ENCODE measurements at places on chromosomes 2 and 18.

- DNase-seq = no peak
Measured at GRCh38 chr2:217419055-217419671, 559.3 kb upstream of the TNP1 start.

DNA sequence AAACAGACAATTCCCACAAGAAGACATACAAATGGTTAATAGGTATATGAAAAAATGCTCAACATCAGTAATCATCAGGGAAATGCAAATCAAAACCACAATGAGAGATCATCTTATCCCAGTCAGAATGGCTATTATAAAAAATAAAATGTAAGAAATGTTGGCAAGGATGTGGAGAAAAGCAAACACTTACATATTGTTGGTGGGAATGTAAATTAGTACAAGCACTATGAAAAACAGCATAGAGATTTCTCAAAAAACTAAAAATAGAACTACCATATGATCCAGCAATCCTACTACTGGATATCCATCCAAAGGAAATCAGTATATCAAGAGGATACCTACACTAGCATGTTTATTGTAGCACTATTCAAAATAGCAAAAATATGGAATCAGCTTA is 186.6 kb downstream of the NOL4 start:
- DNase-seq = no peak

- DNase-seq = no peak
Measured at GRCh38 chr2:1736045-1736444, 8.3 kb downstream of the PXDN start.

DNA sequence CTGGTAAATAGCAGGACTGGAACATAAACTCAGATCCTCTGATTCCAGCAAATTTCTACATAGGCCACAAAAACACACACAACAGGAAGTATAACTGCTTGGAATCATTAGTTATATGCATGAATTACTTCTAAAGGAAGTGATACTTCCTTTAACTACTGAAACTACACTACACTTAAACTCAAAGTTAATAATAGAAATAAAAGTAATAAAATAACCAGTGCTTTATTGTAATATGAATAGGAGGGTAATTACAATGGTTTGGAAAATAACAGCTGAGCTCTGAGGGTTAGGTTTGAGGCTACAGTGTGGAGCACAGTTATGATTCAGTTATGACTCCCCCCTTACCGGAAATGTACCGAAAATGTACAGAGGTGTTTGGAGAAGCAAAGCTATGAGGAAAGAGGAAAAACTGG is 18.5 kb upstream of the POLI start:
- no peak for DNase-seq

DNA sequence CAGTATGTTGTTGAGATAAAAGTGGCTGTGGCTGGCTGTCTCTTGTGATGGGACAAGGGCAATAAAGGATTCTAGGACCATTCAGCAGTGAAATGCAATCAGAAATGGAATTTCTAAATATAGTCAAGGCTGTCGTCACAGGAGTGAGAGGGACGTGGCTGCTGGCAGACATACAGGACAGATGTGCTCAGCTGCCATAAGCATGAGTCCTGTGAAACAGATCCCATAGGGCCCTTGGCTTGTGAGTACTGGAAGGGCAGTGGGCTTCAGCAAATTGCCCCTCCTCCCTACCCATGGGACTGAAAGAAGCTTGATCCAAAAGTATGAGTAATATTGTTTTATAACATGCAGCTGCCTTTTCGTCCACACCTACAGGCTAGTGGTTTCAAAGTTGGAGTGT is 4.2 kb upstream of the CNNM3 start:
- DNase-seq = no peak

DNA sequence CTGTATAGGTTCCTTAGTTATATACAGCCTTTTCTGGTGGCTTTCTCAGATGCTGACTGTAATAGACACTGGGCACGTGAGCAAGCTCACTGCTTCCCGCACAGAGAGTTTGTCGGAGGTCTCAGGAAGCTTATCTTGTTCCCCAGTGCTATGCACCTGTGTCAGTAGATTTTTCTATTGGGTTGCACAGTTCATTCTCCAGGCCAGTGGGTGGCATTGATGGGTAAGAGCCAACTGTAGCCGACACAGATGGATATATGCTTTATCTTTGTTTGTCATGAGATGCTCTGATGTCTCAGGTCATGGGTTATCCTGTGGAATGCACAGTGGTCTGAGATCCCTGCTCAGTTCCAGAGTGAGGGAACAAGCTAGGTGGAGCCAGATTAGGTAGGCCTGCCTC is 293.0 kb downstream of the GRB14 start:
- DNase-seq = no peak
